ENCODE measurements at places on chromosomes 12 and 14.

DNA sequence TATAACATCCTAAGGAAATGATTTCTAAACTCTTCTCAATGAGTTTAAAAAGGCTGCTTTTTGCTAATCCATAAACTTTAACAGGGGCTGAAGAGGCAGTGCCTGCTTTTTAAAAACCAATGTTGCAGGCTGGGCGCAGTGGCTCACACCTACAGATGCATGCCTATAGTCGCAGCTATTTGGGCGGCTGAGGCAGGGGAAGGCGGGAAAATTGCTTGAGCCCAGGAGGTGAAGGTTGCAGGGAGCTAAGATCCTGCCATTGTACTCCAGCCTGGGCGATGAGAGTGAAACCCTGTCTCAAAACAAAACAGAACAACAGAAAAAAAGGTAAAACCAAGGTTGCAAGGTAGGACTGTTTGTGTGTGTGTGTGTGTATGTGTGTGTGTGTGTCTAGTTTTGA lies 531.2 kb downstream of the DIO2 start:
- DNase-seq = no peak

GRCh38 chr14:56358851-56359614 lies 220.6 kb upstream of the TMEM260 start:
- DNase-seq = no peak

GRCh38 chr14:82719617-82720016 lies 1186.0 kb upstream of the SEL1L start:
- no peak for DNase-seq

- DNase-seq = no peak
Observed at GRCh38 chr12:46494424-46494823, 121.9 kb upstream of the SLC38A2 start.

DNA sequence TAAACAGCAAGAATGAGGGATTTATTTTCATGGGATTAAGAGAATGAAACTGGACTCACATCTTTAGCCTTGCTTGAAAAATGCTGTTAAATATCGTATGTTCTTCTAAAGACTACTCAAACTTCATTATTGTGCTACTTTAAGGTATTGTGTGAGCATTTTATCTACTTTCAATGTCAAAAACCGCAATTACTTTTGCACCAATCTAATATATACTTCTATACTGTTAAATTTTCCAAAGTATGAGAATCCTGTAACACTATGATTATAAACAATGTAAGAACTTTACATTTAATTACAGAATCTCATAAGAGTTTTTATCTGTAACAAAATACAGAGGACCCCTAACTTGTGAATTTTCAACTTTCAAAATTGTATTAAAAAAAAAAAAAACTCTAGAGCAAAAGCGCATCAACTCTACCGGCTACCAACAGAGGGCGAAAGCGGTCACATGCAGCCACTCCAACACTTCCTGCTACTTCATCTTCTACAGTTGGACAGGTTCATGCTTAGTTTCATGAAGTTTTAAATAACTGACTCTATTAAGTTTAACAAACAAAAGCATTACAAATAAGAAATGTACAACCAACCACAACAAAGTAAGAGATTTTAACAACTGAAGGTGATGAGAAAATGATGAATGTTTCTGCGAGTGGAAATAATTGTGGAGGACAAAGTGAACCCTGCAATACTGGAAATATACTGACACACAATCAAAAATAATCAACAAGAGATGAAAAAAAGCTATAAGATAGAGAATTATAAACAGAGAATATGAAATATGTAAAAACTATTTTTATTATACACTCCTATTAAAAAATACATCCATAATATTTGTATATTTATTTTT lies 210.9 kb downstream of the MED13L start:
- DNase-seq = peak; percentile 3

DNA sequence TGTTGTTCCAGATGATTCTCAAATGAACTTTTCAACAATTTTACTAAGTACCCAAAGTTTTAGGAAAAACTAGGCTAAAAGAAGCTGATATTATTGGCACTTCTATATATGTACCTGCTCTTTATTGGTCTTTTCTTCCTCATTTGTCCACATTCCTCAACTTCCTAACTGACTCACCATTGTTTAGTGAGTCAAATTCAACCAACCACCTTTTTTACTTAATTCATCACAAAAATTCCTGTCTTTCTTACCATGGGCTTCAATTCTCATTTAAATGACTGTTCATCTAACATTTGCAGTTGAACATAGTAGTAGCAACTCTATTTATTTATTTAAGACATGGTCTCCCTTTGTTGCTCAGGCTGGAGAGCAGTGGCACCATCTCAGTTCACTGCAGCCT lies 47.6 kb upstream of the SLC2A13 start:
- no peak for DNase-seq

DNA sequence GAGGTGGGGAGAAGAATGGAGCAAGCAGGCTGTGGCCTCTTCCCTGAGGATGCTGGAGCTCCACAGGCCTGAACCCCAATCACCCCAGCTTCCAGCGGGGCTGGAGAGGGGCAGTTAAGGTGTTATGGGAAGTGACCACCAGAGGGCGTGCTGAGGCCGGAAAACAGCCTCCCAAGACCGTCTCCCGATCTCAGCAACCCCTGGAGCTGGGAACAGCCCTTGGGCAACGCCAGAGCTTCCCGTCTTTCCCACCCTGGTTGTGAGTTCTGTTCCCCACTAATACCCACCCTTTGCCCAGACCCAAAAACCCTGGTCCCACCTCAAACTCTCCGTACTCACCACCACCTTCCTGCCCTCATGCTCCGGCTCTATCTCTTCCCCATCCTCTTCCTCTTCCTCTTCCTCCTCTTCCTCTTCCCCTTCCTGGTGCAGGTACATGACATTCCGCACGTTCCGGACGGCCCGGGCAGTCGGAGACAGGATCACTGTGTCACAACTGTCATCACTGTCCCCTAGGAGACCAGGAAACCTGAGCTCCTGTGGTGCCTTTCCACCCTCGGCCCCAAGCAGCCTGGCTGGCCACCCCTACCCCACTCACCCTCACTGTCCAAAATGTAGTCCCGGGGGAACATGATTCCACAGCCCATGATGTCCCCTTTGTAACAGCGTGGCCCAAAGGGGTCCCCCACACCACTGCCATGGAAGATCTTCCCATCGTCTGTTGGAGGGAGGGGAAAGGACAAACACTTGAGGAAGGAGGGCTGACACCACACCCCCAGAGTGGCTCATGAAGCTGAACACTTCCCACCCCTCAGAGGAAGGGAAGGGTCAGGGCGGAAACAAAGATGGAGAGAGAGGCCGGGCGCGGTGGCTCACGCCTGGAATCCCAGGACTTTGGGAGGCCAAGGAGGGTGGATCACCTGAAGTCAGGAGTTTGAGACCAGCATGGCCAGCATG lies 12.9 kb downstream of the SPRYD3 start:
- DNase-seq = peak; percentile 52

GRCh38 chr12:644818-645552 lies 18.3 kb downstream of the NINJ2 start:
- no peak for DNase-seq

- no peak for DNase-seq
Observed at GRCh38 chr14:70045844-70046535, 142.8 kb downstream of the SLC8A3 start.
